ENCODE measurements at places on chromosomes 13 and 19. TPM values are rescaled to one million over a fixed set of nuclear protein-coding genes. Genes with fewer than 3 reads are reported as not detected.
A peak's percentile ranks its signal among the peaks of the same experiment; 100 is the strongest.

- no peak for DNase-seq
- H3K4me1 ChIP-seq = no peaks in the 10 kb centered on the region
- no peaks in the 10 kb centered on the region for H3K27me3 ChIP-seq
- no peaks in the 10 kb centered on the region for H3K36me3 ChIP-seq
Observed at GRCh38 chr13:71218960-71219359, 648.0 kb downstream of the DACH1 start.

DNA sequence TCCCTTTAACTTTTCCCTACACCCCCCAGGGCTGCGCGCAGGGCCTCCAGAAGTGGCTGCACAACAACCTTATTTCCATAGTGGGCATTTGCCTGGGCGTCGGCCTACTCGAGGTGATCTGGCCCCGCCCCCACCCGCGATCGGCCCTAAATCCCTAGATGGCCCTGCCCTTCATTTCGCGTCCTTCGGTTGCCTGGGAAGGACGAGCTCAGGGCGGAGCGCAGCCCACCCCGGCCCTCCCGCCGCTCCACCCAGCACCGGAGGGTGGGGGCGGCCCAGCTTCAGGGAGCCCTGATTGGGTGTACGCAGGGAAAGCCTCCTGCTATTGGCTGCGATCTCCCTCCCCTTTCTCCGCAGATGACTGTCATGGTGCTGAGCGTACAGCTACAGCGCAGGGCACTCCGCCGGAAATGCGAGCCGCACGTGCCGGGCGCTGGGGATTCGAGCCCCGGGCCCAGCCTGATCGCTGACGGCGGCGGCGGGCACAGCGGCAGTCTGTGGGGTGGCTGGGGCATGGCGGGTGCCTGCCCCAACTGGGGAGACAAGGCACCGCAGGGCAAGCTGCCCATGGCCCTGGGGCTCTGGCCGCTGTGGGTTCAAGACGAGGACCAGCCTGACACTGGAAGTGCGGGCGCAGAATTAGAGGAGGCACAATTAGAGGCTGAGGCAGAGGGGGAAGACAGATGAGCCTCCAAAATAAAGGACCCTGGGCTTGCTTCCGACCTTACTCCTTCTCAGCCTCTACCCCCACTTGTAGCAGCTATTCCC lies 4.3 kb downstream of the CD37 start:
- no peaks in the 10 kb centered on the region for H3K27me3 ChIP-seq
- peaks cover 35% of the 10 kb centered on the region for H3K36me3 ChIP-seq
- DNase-seq = peak; percentile 83
- H3K27ac ChIP-seq = peak overlapping the region; percentile 75
- H3K4me1 ChIP-seq = peaks cover 5% of the 10 kb centered on the region

- no peak overlapping the region for H3K4me3 ChIP-seq
- no peak for DNase-seq
- peaks cover 11% of the 10 kb centered on the region for H3K4me1 ChIP-seq
- no peaks in the 10 kb centered on the region for H3K27me3 ChIP-seq
- no peak overlapping the region for H3K27ac ChIP-seq
Observed at GRCh38 chr13:110684388-110685056, 21.4 kb downstream of the CARS2 start.

Gene MYBPC2
- 1,746 TPM for total RNA-seq

- H3K4me3 ChIP-seq = peak within 1 kb of the TSS; percentile 81
- peak; percentile 93 for DNase-seq
- H3K4me1 ChIP-seq = peaks cover 4% of the 10 kb centered on the region
Observed at GRCh38 chr19:43983912-43984686, at the start of gene ZNF155. Gene ZNF155 (plus strand): TSS chr19:43984188. CDS start chr19:43988544, 4,356 bp downstream.

Gene SIX5
- total RNA-seq = 9.6 TPM

Gene ELAVL3
- total RNA-seq = not detected

Gene PLA2G4C
- total RNA-seq = 34.2 TPM

DNA sequence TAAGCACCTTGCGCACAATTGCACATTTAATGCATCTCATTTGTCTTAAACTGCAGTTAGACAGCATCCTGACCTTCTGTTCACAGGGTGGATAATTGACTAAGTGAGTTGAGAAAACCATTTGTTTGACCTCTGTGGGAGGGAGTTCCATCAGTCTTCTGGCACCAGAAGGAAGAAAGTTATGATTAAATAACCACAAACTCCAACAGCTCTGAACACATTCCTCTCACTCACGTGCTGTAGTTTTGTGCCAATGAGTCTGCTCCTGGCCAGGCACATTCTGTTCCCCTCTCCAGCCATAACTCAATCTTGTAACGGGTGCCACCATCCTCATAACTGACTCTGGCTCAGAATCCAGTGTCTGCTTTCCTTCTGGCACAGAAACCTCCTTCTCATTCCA lies 817.2 kb downstream of the SLITRK1 start:
- no peaks in the 10 kb centered on the region for H3K27me3 ChIP-seq
- H3K27ac ChIP-seq = no peak overlapping the region
- H3K36me3 ChIP-seq = no peaks in the 10 kb centered on the region
- peak; percentile 21 for DNase-seq
- H3K4me1 ChIP-seq = no peaks in the 10 kb centered on the region

Gene FBN3
- total RNA-seq = not detected

DNA sequence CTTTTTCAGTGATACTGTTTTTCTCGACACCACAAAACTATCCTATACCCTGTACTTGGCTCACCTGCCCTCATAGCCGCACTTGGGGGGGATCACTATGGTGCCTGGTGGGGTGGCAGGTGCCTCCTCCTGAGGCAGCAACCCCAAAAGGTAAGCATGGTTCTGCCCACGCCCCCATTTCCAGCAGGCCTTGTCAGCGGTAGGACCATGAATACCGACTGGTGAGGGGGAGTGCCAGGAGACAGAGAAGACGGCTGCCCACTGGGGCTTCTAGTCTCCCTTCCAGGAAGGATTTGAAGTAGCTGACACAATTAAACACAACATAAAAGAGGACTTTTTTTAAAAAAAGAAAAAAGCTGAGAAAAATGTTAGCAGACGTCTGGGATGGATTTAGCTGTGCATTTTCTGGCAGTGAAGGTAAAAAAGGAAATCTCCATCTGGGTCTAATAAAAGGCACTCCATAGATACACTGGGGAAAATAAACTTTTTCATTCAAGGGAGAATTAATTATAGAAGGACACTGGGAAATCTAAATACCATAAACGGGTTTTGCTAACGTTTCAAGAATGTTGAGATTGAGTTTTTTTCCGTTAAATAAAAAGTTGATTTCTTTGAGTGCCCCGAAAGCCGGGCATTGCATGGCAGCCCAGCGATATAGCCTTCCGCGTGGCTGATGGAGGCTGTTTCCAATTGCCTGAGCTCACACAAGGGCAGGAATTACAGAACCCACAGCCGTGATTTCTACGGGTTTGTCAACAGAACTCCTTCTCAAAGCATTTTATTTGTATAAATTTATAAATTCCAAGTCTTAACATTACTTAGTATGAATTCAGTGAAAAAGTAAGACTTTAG lies 45.1 kb downstream of the ATP11A start:
- no peak overlapping the region for H3K27ac ChIP-seq
- H3K36me3 ChIP-seq = no peaks in the 10 kb centered on the region
- no peak overlapping the region for H3K4me3 ChIP-seq
- no peaks in the 10 kb centered on the region for H3K27me3 ChIP-seq

DNA sequence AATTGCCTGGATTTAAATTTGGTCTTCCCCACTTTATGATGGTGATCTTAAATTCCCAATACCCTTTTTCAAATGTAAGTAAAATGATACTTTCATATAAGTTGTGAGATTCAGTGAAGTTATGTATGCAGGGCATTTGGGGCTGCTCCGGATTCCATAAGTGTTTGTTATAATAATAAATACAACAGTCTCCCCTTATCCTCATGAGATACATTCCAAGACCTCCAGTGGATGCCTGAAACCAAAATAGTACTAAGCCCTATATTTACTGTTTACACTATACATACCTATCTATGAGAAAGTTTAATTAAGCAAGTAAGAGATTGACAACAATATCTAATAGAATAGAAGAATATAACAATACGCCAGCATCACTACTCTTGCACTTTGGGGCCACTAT lies 2237.8 kb downstream of the PCDH9 start:
- H3K27ac ChIP-seq = no peak overlapping the region
- DNase-seq = no peak
- H3K27me3 ChIP-seq = no peaks in the 10 kb centered on the region
- H3K4me1 ChIP-seq = no peaks in the 10 kb centered on the region
- no peak overlapping the region for H3K4me3 ChIP-seq

DNA sequence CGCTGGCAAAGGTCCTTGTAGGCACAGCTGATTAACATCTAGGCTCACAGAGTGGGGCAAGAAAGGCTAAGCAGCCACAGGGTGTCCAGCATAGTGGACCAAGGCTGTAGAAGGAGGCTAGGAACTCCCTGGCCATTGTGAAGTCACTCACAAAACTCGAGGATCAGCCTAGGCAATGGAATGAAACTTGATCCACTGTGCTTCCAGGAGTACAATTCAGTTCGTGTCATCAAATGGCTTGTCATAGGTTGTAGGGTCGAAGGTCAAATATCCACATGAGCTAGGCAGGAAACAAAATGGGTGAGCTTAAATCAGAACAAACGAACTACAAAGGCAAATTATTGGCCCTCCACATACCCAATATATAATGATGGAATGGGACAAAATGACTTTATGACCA lies 4.4 kb upstream of the FAM187B start:
- H3K27me3 ChIP-seq = no peaks in the 10 kb centered on the region
- no peak overlapping the region for H3K27ac ChIP-seq
- H3K4me1 ChIP-seq = no peaks in the 10 kb centered on the region
- no peaks in the 10 kb centered on the region for H3K36me3 ChIP-seq
- H3K4me3 ChIP-seq = no peak overlapping the region

DNA sequence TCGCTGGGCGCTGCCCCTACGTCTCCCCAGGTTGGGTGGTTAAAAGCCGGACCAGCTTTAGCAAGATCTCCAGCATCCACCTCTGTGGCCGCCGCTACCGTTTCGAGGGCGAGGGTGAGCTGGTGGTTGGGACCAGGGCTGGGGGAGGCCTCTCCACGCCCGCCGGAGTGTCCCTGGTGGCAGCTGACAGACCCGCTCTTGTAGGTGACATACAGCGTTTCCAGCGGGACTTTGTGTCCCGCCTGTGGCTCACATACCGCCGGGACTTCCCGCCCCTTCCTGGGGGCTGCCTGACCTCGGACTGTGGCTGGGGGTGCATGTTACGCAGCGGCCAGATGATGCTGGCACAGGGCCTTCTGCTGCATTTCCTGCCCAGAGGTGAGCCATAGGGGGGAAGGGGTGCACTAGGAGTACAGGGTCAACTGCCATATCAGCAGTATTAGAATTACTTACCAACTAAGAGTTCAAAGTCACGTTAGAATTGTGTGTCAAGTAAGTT lies 1.1 kb downstream of the ATG4D start:
- H3K27ac ChIP-seq = peak overlapping the region; percentile 85
- H3K27me3 ChIP-seq = no peaks in the 10 kb centered on the region
- peaks cover 47% of the 10 kb centered on the region for H3K36me3 ChIP-seq
- H3K4me1 ChIP-seq = peaks cover 11% of the 10 kb centered on the region

- no peak overlapping the region for H3K27ac ChIP-seq
- no peak for DNase-seq
- no peak overlapping the region for H3K4me3 ChIP-seq
- H3K4me1 ChIP-seq = no peaks in the 10 kb centered on the region
Observed at GRCh38 chr19:49710372-49710951, 19.5 kb downstream of the CPT1C start.

DNA sequence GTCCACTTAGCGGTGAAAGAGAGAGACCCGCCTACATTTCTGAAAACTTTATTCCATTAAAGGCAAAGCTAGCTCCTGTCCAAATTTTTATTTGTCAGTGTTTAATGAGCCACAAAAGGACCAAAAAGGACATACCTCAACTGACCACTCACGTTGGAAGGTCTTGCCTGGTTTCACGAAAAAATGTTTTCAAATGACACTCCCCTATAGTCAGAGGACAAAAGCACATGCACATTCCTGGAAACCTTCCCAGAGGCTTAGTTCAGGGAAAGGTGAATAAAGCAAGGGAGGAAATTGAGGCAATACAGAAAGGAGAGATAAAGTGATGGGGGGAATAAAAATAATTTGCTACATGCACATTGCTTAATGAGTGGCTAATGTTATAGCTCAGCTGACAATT lies 55.6 kb downstream of the DOCK9 start:
- peaks cover 4% of the 10 kb centered on the region for H3K4me1 ChIP-seq
- no peak overlapping the region for H3K27ac ChIP-seq
- peaks cover 16% of the 10 kb centered on the region for H3K36me3 ChIP-seq
- H3K4me3 ChIP-seq = no peak overlapping the region

GRCh38 chr19:18273561-18274218 lies 562 bp downstream of the IQCN start:
- no peaks in the 10 kb centered on the region for H3K27me3 ChIP-seq
- H3K36me3 ChIP-seq = no peaks in the 10 kb centered on the region
- DNase-seq = no peak
- H3K4me1 ChIP-seq = peaks cover 46% of the 10 kb centered on the region
- H3K4me3 ChIP-seq = no peak overlapping the region
- no peak overlapping the region for H3K27ac ChIP-seq

GRCh38 chr13:28716511-28716910 lies 2.3 kb downstream of the SLC46A3 start:
- no peaks in the 10 kb centered on the region for H3K36me3 ChIP-seq
- DNase-seq = peak; percentile 35
- no peaks in the 10 kb centered on the region for H3K27me3 ChIP-seq
- peaks cover 18% of the 10 kb centered on the region for H3K4me1 ChIP-seq

DNA sequence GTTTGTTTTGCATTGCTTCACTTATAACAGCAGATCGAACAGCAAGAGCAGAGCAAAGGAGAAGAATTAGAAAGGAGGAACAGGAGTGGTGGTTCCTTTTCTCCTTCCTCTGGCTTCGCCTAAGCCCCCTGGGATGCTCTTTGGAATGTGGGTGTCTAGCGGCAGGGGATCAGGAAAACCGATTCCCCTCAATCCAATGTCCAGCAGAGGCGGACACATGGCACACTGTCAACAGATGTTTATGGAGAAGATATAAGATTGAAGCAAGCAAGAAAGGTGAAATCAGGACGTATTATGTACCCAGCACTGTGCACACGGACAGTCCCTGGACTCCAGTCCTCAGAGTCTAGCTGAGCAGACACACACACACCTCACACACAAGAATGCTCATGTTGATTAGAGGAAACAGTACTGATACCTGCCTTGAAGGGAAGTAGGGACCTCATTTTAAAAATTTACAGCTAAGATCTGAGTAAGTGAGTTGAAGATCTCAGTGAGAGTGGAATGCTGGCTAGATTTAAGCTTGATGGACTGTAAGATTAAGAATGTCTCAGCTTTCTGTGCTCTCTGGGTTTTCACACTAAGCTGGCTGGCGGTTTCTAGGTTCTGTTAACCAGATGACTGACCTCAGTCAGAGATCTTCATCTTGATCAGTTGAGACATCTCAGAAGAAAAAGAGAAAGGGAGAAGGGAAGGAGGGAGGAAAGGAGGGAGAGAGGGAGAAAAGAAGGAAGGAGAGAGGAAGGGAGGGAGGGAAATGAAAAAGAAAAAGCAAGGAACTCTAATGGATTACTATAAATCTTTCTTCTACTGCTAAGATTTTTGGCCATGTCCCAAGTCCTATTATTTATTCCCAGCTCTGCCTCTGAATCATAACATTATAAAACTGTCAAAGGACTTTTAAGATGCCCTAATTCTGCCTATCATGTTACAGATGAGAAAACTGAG lies 44.8 kb downstream of the FLT1 start:
- H3K36me3 ChIP-seq = no peaks in the 10 kb centered on the region
- no peaks in the 10 kb centered on the region for H3K27me3 ChIP-seq
- no peak overlapping the region for H3K27ac ChIP-seq
- no peak overlapping the region for H3K4me3 ChIP-seq
- H3K4me1 ChIP-seq = peaks cover 4% of the 10 kb centered on the region
- DNase-seq = no peak

GRCh38 chr13:20366056-20366455 lies 133.9 kb upstream of the GJB6 start:
- no peak for DNase-seq
- H3K36me3 ChIP-seq = no peaks in the 10 kb centered on the region
- no peaks in the 10 kb centered on the region for H3K4me1 ChIP-seq
- no peak overlapping the region for H3K4me3 ChIP-seq
